Fibroblast of skin of left biceps (primary cell): ENCODE measurements at places on chromosomes 7 and 10.
A peak's percentile ranks its signal among the peaks of the same experiment; 100 is the strongest.

DNA sequence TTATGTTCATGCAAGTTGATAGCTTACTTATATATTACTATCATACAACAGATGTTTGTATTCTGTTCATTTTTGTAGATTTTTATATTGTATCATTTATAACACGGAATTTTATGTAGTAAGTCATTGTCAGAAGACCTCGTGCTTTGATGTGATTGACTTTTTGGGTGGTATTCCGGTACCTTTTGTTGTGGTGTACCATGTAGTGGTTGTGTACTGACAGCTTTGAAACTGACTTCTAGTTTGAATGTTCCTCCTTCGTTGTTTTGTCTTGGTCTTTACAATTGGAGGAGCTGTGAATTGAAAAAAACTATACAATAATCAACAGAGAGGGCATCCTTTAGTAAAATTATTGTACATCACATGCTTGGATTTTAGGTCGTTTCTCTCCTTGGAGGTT is 61.5 kb downstream of the WAC start:
- DNase-seq, result no peak

DNA sequence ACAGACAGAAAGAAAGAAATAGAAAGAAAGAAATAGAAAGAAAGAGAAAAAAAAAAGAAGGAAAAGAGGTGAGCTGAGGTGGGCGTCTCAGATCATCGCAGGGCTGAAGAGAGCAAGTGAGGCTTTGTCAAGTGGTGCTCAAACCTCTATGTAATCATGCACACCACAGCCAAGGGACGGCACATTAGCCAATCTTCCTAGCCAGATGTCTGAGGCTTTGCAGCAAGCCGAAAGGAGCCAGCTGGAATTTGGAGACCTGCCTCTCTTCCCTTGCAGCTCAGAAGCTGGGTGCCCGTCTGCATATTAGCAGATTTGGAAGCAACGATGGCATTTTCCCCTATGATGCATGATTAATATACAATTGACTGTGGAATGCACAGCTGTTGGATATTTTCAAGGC is 52.5 kb downstream of the ADRA2A start:
- no peak for DNase-seq

GRCh38 chr10:89373916-89374711 is 3.7 kb upstream of the IFIT1B start:
- peak; percentile 54 for DNase-seq

GRCh38 chr10:16853809-16854208 is 36.6 kb upstream of the RSU1 start:
- DNase-seq, result no peak

DNA sequence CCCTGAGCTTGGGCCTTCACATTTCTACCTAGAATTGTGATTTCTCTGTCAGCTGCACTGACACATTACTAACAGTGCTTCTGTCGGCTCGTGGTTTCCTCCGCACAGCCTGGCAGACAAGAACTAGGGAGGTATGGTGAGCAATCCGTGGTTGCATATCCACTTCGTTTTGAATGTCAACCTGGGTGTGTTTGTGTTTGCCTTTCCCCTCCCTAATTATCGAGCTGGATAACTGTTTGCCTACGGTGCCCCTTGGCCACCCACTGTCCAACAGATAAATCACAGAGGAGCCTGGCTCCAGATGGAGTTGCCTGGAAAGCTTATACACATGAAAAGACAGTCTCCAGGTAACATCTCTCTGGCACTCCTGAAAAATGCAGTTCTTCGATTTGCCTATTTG is 228.8 kb downstream of the TRIL start:
- DNase-seq, result no peak

GRCh38 chr10:47457826-47458225 is 26.1 kb downstream of the ANXA8 start:
- no peak for DNase-seq

- no peak for DNase-seq
Observed at GRCh38 chr7:113100121-113100603, 13.5 kb upstream of the GPR85 start.

GRCh38 chr7:128831178-128831993 is 1.2 kb downstream of the FLNC start:
- DNase-seq, result no peak

DNA sequence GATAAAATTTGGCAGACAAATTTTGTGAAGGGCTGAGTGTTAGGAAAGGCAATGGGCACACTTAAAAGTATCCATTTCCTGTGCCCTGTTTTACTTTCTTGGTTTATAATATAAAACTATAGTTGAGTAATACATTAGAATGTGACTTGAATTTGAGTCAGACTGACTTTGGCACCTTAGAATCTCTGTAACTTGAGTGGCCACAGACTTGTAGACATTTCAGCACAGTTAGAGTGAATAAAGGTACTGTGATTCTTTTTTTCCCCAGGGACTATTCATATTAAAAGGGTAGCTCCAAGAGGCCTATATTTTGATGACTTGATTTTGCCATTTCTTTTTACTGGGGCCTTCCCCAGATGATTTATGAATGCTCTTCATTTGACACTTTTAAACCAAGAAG is 22.4 kb downstream of the GBF1 start:
- DNase-seq, result peak; percentile 13

DNA sequence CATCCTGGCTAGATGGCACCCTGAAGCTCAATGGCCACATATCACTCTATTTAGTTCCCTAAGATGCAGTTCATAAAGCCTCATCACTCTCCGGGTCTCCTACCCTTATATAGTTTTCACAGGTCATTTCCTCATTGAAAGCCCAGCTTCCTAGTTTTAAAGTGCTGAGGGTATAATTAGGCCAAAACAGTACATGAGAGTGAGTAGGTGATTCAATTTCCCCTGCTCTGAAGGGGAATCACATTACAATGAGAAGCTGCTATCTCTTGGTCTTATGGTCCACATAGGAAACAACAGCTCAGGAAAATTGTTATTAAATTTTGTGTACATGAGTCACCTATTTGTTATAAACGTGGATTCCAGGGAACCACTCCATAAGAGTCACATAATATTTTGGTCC is 162.0 kb downstream of the SEMA3E start:
- DNase-seq, result no peak

DNA sequence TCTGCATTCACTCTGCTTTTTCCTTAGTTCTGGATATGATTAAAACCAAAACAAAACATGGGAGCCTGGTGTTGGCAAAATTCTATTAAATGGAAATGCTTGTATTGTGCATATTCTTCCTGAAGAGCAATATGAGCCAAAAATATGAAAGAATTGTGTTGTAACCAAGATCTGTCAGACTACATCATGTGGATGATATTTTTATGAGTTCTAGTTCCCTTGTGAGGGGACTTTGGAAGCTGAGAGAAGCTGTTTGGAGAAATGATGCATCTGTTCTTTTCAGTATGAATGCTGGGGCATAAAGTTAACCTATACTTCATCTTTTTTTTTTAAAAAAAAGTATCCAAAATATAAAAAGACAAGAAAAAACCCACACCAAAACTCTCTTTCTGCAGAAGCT is 782.7 kb downstream of the ANKRD7 start:
- DNase-seq, result no peak

- DNase-seq, result peak; percentile 17
Observed at GRCh38 chr10:107814865-107815487, 650.5 kb upstream of the SORCS1 start.

GRCh38 chr10:3573498-3573897 is 211.5 kb downstream of the KLF6 start:
- DNase-seq, result no peak

GRCh38 chr7:46058086-46058823 is 137.2 kb upstream of the IGFBP3 start:
- DNase-seq, result peak; percentile 69
